ENCODE measurements at places on chromosomes 4 and X. TPM values are rescaled to one million over a fixed set of nuclear protein-coding genes. Genes with fewer than 3 reads are reported as not detected.

- DNase-seq, result no peak
Observed at GRCh38 chr4:185811509-185812364, at the start of gene SORBS2. SORBS2 (minus strand) TSS chr4:185812194; CDS start chr4:185690571, 121,623 bp downstream.

DNA sequence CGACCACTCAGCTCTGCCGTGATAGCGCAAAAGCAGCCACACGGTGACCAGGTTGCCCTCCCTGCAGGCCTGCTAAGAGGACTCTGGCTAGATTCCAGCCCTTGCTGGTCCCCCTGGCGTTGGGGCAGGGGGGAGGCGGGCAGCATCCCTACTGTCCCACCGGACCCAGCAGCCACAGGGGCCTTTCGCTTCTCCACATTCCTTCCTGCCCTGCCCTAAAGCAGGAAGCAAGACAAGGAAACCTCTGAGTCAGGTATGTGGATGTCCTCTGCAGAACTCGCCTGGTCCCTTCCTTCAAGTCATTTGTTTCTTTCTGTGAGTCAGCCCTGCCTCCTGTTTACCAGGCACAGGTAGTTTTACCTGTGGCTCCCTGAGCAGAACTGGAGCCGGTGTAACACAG lies 60.2 kb upstream of the CLDN34 start:
- no peak for DNase-seq

Gene NSG1
- total RNA-seq, result 2.6 TPM

GRCh38 chrX:45187731-45188130 lies 12.9 kb downstream of the DIPK2B start:
- no peak for DNase-seq

DNA sequence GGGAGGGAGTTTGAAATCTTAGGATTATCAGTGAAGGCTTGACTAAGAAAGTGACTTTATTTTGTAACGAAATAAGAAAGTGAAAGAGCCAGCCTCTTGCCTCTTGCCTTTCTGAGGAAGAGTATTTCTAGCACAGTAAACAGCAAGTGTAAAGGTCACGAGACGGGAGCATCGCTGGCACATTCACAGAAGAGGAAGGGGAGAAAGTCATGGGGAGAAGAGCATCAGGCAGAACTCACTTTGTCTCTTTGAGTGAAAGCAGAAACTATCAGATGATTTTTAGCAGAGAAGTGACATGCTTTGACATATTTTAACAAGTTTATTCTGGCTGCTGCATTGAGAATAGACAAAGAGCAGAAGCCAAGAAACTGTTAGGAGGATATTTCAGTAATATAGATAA lies 313.8 kb downstream of the CAMK2D start:
- no peak for DNase-seq

DNA sequence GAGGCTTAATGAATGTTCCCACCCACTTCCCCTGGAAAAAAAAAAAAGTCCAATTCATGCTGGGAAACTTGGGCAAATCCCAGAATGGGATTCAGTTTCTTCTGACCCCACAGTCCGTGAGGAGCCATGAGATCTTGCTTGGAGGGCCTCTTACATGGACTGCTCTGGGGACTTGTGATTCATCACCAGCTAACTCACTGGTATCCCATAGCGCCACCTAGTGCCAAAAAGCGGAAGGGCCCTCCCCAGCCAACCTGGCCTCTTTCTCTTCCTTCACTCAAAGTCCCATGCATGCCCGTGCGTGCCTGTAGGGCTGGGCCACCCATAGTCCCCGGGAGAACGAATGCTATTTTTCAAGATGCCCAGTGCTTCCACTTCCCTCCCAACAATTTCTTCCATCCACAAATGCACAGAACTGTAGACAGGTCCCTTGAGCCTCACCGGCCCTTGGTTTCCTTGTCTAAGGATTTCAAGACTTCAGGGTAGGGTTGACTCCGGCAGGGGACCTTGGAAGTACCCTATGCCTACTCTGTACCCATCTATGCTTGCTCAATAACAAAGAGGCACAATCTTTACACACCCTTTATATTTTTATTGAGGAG lies 5.1 kb downstream of the RTL5 start:
- DNase-seq, result peak; percentile 89

- no peak for DNase-seq
Observed at GRCh38 chr4:153729895-153730294, 29.9 kb downstream of the RNF175 start.

GRCh38 chr4:53748328-53748772 lies 157.1 kb upstream of the LNX1 start:
- DNase-seq, result no peak

Gene GRIA3
- total RNA-seq, result 1.1 TPM

Gene KCND1
- total RNA-seq, result 11.3 TPM

GRCh38 chr4:71380788-71381187 lies 42.0 kb downstream of the SLC4A4 start:
- no peak for DNase-seq

DNA sequence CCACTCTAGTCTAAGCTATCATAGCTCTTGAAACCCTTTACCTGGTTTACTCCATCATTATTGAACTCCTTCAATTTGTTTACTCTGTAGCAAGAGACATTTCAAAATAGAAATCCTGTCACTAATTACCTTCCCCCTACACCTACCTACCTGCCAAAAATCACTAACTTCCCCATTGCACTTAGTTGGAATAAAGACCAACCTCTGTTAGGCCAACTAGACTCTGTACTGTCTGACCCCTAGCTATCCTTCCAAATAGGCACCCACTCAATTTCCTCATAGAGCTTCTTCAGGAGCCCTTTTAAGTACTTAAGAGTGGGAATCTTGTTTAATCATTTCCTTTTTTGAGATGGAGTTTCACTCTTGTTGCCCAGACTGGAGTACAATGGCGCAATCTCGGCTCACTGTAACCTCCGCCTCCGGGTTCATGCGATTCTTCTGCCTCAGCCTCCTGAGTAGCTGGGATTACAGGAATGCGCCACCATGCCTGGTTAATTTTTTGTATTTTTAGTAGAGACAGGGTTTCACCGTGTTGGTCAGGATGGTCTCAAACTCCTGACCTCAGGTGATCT lies 8.9 kb upstream of the CDKL2 start:
- no peak for DNase-seq

Gene PSAPL1
- 0.25 TPM for total RNA-seq

- DNase-seq, result no peak
Observed at GRCh38 chr4:158760866-158761265, 8.0 kb upstream of the FNIP2 start.

- DNase-seq, result no peak
Observed at GRCh38 chrX:127177966-127178365, 358.4 kb downstream of the PRR32 start.
